Chondrocyte (in vitro differentiated cells): ENCODE measurements at places on chromosomes 11 and 22. TPM values are rescaled to one million over a fixed set of nuclear protein-coding genes. Genes with fewer than 3 reads are reported as not detected.

DNA sequence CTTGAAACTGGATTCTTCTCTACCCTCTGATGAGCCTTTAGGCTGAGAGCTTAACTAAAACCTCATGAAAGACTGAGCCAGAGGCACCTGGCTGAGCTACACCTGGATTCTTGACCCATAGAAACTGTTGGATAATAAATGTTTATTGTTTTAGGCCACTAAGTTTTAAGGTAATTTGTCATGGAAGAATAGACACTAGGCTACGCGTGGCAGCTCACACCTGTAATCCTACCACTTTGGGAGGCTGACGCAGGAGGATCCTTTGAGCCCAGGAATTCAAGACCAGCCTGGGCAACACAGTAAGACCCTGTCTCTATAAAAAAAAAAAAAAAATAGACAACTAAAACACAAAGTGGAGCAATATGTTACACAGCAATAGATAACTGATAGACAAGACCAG is 29.2 kb upstream of the UPB1 start:
- no peaks in the 10 kb centered on the region for H3K27me3 ChIP-seq
- no peak overlapping the region for H3K27ac ChIP-seq
- H3K36me3 ChIP-seq: no peaks in the 10 kb centered on the region
- H3K4me1 ChIP-seq: peaks cover 41% of the 10 kb centered on the region
- H3K4me3 ChIP-seq: no peak overlapping the region

The MN1 gene
- total RNA-seq: 119 to 156 TPM (median 121 TPM) in 3 replicates

The APLNR gene
- not detected in 3 replicates for total RNA-seq

GRCh38 chr11:112837162-112837826 is 123.9 kb upstream of the NCAM1 start:
- peaks cover 13% of the 10 kb centered on the region for H3K27me3 ChIP-seq
- H3K4me3 ChIP-seq: no peak overlapping the region
- peaks cover 5% of the 10 kb centered on the region for H3K4me1 ChIP-seq
- H3K36me3 ChIP-seq: no peaks in the 10 kb centered on the region
- no peak for DNase-seq
- no peak overlapping the region for H3K27ac ChIP-seq

DNA sequence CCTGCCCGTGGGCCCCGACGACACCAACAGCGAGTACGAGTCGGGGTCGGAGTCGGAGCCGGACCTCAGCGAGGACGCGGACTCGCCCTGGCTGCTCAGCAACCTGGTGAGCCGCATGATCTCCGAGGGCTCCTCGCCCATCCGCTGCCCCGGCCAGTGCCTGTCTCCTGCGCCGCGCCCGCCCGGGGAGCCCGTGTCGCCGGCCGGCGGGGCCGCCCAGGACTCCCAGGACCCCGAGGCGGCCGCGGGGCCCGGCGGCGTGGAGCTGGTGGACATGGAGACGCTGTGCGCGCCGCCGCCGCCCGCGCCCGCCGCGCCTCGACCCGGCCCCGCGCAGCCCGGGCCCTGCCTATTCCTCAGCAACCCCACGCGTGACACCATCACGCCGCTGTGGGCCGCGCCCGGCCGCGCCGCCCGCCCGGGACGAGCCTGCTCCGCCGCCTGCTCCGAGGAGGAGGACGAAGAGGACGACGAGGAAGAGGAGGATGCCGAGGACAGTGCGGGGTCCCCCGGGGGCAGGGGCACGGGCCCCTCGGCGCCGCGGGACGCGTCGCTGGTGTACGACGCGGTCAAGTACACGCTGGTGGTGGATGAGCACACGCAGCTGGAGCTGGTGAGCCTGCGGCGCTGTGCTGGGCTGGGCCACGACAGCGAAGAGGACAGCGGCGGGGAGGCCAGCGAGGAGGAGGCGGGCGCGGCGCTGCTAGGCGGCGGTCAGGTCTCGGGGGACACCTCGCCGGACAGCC is 3.8 kb downstream of the MAPK8IP2 start:
- no peak for DNase-seq
- no peaks in the 10 kb centered on the region for H3K36me3 ChIP-seq
- no peaks in the 10 kb centered on the region for H3K27me3 ChIP-seq
- no peak overlapping the region for H3K4me3 ChIP-seq
- peaks cover 9% of the 10 kb centered on the region for H3K4me1 ChIP-seq

The SCGB1A1 gene
- total RNA-seq: not detected in 3 replicates
